ENCODE measurements at places on chromosomes 3 and 15. TPM values are rescaled to one million over a fixed set of nuclear protein-coding genes. Genes with fewer than 3 reads are reported as not detected.
A peak's percentile ranks its signal among the peaks of the same experiment; 100 is the strongest.

Gene NISCH
- 51.3 TPM for polyA plus RNA-seq

Gene MEGF11
- polyA plus RNA-seq: 10.1 TPM

GRCh38 chr3:155585384-155585783, 159.5 kb downstream of the PLCH1 start:
- no peak for DNase-seq

GRCh38 chr3:48739955-48740823, 23.2 kb upstream of the IP6K2 start:
- peak; percentile 62 for DNase-seq

DNA sequence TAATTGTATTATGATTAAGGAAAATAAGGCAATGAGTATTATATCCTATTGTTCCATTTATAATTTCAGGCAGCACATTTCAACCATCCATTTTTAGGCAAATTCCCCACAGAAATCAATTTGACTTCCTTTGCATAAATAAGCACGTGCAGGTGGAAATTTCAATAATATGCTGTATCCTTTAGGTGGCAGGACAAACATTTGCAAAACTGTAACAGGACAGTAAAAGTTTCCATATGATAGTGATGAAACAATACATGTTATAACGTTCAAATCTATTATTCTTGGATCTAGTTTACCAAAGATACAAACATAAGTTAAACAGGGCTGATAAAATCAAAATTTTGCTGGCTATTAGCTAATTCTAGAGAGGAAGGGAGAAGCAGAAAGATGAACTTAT, 8.5 kb downstream of the UACA start:
- no peak for DNase-seq
